ENCODE measurements at places on chromosomes 3 and 15. TPM values are rescaled to one million over a fixed set of nuclear protein-coding genes. Genes with fewer than 3 reads are reported as not detected.

DNA sequence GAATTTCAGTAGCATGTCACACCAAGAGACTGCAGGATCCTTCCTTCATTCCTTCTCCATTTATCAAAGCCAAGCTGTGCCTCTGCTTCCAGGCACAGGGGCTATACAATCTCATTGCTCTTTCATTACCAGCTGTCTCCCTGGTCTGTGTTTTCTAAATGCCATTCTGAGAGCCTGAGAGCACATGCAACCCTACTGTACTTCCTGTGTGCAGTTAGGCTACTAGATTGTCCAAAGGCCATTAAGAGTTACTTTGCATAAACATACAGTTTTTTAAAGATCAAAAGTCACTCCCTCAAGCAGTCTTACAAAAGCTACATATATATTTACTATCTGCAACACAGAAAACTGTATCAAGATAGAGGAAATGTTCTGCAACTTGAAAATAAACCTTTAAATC, 110.1 kb downstream of the CFAP44 start:
- no peak for DNase-seq

GRCh38 chr3:41188306-41188705, 11.0 kb upstream of the CTNNB1 start:
- DNase-seq, result no peak

GRCh38 chr3:184042617-184043016, 10.2 kb upstream of the HTR3C start:
- no peak for DNase-seq

- no peak for DNase-seq
These were observed 25.6 kb upstream of the GLCE start for GRCh38 chr15:69134791-69135190.

GRCh38 chr3:46642971-46643370, 30.6 kb downstream of the FAM240A start:
- no peak for DNase-seq

- DNase-seq, result no peak
These were observed 76.0 kb upstream of the ATP10A start for GRCh38 chr15:25939122-25939521.

Gene SLC24A5
- total RNA-seq, result not detected

Gene TRPM1
- total RNA-seq, result under 0.01 TPM

Gene ADCY5
- 0.59 TPM for total RNA-seq

Gene PIAS1
- 29.0 TPM for total RNA-seq

Gene UBAP1L
- total RNA-seq, result 3.3 TPM
